ENCODE measurements at places on chromosomes 2 and 18.

DNA sequence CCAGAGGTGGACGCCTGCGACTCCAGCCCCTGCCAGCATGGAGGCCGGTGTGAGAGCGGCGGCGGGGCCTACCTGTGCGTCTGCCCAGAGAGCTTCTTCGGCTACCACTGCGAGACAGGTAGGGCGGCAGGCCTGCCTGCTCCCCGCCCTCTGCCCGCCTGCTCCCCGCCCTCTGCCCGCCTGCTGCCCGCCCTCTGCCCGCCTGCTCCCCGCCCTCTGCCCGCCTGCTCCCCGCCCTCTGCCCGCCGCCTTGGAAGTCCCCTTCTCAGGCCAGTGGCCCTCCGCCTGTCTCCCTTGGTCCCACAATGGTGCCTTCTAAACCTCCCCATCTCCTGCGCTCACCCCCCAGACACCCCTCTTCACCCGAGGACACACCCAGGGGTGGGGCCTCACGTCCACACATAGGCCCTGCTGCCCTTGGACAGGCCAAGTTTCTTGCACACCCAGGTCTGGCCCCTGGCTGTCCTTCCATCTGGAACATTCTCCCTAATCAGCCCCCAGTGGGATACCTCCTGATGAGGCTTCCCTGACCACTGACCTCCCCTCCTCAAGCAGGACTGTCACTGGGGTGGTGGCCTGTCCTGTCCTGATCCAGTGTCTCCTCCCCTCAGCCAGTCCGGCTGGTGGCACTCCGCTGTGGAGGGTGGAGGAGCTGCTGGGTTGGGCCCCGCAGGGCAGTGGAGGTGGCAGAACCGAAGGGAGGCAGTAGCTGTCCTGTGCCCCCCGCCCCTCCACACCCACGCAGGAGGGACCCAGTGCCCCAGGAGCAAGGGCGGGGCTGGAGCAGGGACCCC, 37.9 kb downstream of the MTERF4 start:
- DNase-seq, result no peak

- DNase-seq, result no peak
These were observed 343.4 kb upstream of the GYPC start for GRCh38 chr2:126312579-126312978.

GRCh38 chr2:230692760-230693159, 19.9 kb upstream of the CAB39 start:
- DNase-seq, result no peak

DNA sequence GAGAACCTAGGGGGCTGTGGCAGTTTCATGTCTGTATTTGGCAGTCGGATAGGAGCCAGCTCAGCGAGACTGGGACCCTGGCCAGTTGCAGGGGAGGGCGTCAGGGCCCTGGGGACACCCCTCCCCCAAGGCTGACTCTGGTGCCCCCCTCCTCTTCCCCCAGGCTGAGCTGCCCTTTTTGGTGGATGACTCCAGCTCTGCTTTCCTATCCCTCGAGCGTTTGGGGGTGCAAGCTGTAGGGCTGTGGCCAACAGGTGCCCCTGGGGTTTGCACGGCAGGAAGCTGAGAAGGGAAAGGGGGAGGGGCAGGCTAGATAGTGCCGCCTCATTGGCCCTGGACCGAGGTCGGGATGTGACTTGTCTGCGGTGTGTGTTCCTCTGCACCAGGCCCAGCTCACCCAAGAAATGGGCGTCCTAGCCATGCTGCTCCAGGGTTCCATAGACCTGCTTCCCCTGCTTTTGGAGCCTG, 26.4 kb downstream of the SPEG start:
- peak; percentile 73 for DNase-seq

DNA sequence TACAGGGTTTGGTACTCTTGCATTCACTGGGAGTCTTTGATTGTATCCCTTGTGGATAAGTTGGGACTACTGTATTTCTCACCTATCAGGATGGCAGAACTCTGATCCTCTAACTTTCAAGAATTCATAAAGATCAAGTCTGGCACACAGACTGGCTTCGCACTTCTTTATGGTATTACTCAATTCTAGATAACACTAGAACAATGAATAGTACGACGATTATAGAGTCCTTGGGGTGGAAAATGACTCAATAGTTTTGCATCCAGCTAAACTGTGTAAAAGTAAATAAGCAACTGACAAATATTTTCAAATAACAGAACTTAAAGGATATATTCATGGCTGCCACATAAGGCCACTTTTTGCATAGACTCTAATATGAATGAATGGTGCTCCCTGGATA, 103.4 kb upstream of the MEX3C start:
- DNase-seq, result no peak

Measured in Jurkat, Clone E6-1 (cell line).